ENCODE measurements at places on chromosomes 1 and 21. TPM values are rescaled to one million over a fixed set of nuclear protein-coding genes. Genes with fewer than 3 reads are reported as not detected.
A peak's percentile ranks its signal among the peaks of the same experiment; 100 is the strongest.

- H3K27ac ChIP-seq = 0 out of 2 replicates have a peak overlapping the region, but pooled peaks have one; percentile 23
- peaks cover 56% of the 10 kb centered on the region for H3K4me1 ChIP-seq
- no peak for DNase-seq
- no peaks in the 10 kb centered on the region for H3K27me3 ChIP-seq
- peaks cover 35% of the 10 kb centered on the region for H3K36me3 ChIP-seq
Measured at GRCh38 chr1:225876900-225877510, 5.2 kb downstream of the TMEM63A start.

DNA sequence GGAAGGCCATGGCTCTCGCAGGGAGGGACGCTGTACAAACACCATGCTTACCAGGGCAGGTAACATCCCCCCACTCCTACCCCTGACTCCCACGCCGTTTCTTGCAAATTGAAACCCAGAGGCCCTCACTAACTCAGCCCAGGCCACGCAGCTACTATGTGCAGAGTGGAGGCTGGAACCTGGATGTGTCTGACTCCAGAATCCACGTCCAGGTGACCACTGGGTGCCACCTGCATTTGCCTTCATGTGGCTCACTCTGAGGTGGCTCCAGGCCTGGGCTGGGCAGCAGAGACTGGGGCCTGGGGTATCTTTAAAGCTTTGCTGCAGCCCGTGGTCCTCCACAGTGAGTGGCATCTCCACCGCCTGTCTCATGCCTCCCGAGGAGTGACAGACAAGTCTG is 29.6 kb upstream of the AJAP1 start:
- DNase-seq = no peak
- peaks cover 66% of the 10 kb centered on the region for H3K36me3 ChIP-seq
- H3K27me3 ChIP-seq = peaks cover 5% of the 10 kb centered on the region
- no peak overlapping the region for H3K27ac ChIP-seq
- no peak overlapping the region for H3K4me3 ChIP-seq
- H3K4me1 ChIP-seq = no peaks in the 10 kb centered on the region

- DNase-seq = no peak
- no peak overlapping the region for H3K27ac ChIP-seq
- H3K27me3 ChIP-seq = no peaks in the 10 kb centered on the region
- H3K4me3 ChIP-seq = no peak overlapping the region
- H3K4me1 ChIP-seq = peaks cover 20% of the 10 kb centered on the region
Measured at GRCh38 chr1:53503433-53504217, 44.4 kb downstream of the DMRTB1 start.

DNA sequence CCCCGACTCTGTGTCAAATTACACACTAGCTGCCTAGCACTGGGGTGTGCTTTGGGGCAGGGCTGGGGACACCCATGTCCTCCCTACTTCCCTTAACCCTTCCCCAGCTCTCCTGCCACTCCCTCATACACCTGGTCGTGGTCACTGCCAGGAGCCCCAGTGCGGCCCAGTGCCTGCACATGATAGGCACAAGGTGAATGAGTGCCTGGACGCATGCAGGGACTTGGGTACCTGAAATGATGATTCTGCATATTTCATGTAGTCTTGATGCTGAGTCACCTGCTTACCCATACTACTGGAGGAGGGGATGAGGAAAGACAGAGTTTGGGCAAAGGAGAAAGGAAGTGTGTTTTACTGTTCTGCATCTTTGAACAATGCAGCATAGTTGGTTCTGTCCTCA is 1.5 kb upstream of the VANGL2 start:
- H3K4me3 ChIP-seq = peak overlapping the region; percentile 18
- no peaks in the 10 kb centered on the region for H3K36me3 ChIP-seq
- H3K4me1 ChIP-seq = peaks cover 41% of the 10 kb centered on the region
- no peak for DNase-seq
- peak overlapping the region; percentile 17 for H3K27ac ChIP-seq

DNA sequence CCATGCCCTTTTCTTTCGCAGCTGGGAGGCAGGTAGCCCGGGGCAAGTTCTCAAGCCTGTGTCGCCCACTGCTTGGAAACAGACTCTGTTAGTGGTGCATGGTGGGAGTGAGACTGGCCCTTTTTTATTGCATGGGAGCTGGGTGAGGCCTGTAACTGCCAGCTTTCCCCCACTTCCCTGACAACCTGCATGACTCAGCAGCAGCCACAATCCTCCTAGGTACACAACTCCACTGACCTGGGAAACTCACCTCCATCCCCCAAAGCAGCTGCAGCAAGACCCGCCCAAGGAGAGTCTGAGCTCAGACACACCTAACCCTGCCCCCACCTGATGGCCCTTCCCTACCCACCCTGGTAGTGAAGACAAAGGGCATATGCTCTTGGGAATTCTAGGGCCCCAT is 25.8 kb downstream of the PIGP start:
- H3K4me3 ChIP-seq = no peak overlapping the region
- H3K4me1 ChIP-seq = peaks cover 31% of the 10 kb centered on the region
- DNase-seq = no peak
- peaks cover 89% of the 10 kb centered on the region for H3K27me3 ChIP-seq
- no peaks in the 10 kb centered on the region for H3K36me3 ChIP-seq

HES3 gene
- total RNA-seq = 78.3 TPM

GRCh38 chr1:205927247-205927646 is 16.0 kb downstream of the SLC26A9 start:
- H3K27me3 ChIP-seq = no peaks in the 10 kb centered on the region
- no peak overlapping the region for H3K4me3 ChIP-seq
- DNase-seq = no peak
- H3K27ac ChIP-seq = no peak overlapping the region
- no peaks in the 10 kb centered on the region for H3K36me3 ChIP-seq

ABCA4 gene
- 0.16 TPM for total RNA-seq

DNA sequence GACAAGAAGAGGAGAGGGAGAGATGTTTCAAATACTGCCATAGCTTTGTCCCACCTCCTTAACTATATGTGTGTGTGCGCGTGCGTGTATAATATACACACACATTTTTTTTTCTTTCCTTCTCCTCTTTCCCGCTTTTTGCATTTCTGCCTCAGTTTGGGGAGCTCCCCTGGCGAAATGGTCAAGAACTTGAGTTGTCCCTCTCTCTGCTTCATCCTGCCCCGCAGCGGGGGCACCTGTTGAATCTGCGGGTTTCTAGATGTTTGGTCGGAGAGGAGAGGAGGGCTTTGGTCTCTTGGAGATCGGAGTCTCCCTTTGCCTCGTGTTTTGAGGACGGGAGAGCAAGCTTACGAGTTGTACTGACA is 504 bp downstream of the SCCPDH start:
- peaks cover 7% of the 10 kb centered on the region for H3K4me1 ChIP-seq
- peak; percentile 14 for DNase-seq
- H3K36me3 ChIP-seq = peaks cover 39% of the 10 kb centered on the region
- H3K27me3 ChIP-seq = peaks cover 37% of the 10 kb centered on the region
- H3K27ac ChIP-seq = no peak overlapping the region

DNA sequence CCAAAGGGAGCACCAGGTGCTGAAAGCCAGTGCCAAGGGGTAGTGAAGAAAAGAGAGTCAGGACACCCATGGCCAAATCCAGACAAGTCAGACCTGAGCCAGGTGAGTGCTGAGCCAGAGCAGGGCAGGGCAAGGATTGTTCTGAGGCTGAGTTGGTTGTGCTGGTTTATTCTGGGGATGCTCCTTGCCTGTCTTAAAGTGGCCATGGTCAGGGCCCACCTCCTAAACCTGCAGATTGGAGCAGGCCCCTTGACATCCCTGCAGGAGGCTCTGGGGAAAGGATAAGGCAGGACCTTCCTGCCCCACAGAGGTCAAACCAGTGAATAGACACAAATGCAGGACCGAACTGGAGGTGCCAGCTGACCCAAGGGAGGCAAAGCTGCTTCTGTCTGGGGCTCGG is 138.4 kb downstream of the HIVEP3 start:
- H3K27ac ChIP-seq = no peak overlapping the region
- H3K4me3 ChIP-seq = no peak overlapping the region
- H3K27me3 ChIP-seq = peaks cover 2% of the 10 kb centered on the region
- DNase-seq = no peak
- no peaks in the 10 kb centered on the region for H3K36me3 ChIP-seq

DNA sequence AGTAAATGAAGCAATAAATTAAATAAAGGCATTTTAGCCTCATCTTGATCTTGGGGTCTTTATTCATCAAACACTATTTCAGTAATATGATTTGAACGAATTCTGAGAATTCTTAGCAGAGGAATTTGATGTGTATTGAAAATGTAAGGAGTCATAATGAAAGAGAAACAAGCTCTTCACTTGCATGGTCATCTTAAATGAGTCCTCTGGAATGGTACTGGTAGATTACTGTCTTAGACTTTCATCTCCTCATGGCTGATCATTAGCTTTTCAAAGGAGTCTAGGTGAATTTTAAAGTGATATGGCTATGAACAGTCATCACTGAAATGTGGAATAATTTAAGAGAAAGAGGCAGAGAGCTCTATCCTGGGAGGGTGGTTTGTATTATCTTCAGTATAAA is 30.0 kb downstream of the PRRC2C start:
- no peak overlapping the region for H3K27ac ChIP-seq
- peaks cover 46% of the 10 kb centered on the region for H3K36me3 ChIP-seq
- DNase-seq = no peak
- H3K4me1 ChIP-seq = peaks cover 4% of the 10 kb centered on the region

GRCh38 chr1:8415526-8416278 is 97.8 kb downstream of the SLC45A1 start:
- no peaks in the 10 kb centered on the region for H3K27me3 ChIP-seq
- peak overlapping the region; percentile 10 for H3K27ac ChIP-seq
- peaks cover 9% of the 10 kb centered on the region for H3K36me3 ChIP-seq
- H3K4me3 ChIP-seq = no peak overlapping the region
- H3K4me1 ChIP-seq = peaks cover 35% of the 10 kb centered on the region
- DNase-seq = no peak

ELAPOR1 gene
- total RNA-seq = 1.1 TPM

DNA sequence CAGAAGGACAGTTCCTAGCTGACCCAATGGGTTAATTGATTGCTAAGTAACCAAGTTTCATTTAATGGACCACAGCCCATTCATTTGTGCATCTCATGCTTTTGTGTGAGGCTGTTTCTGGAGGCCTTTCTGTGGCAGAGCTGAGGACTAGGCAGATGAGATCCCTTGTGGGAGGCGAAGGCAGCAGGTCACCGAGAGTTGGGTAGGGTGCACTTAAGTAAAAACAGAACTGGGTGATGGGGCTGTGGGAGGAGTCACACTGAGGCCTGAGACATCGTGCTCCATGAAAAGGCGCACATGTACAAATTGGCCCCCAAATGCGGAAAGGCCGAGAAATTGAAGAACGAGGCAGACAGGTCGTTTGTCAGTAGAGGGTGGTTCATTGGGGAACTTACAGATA is 60.9 kb downstream of the S100B start:
- peak overlapping the region; percentile 48 for H3K27ac ChIP-seq
- H3K27me3 ChIP-seq = no peaks in the 10 kb centered on the region
- no peak for DNase-seq
- no peak overlapping the region for H3K4me3 ChIP-seq

- peaks cover 11% of the 10 kb centered on the region for H3K27me3 ChIP-seq
- H3K4me3 ChIP-seq = no peak overlapping the region
- no peaks in the 10 kb centered on the region for H3K4me1 ChIP-seq
- H3K27ac ChIP-seq = no peak overlapping the region
Measured at GRCh38 chr1:50231209-50231608, 122.5 kb downstream of the ELAVL4 start.

GRCh38 chr1:241485554-241485992 is 34.0 kb downstream of the FH start:
- H3K4me1 ChIP-seq = no peaks in the 10 kb centered on the region
- DNase-seq = no peak
- no peak overlapping the region for H3K4me3 ChIP-seq
- no peak overlapping the region for H3K27ac ChIP-seq
- H3K27me3 ChIP-seq = no peaks in the 10 kb centered on the region

DNA sequence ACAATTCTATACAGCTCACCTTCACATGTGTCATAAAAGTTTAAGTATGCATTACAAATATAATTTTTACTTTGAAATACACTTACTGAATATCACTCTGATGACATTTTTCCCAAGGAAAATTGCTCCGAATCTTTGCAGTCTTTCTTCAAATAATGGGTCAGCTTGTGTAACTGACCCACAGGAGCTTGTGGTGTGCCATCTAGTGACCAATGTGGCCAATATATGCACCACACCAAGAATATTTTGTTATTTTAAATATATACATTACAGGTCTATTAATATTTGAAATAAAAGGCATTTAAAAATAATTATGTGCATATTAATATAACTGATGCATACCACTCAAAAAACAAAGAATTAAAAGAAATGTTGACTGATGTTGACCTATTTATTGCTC is 271.4 kb downstream of the TBX15 start:
- 0 out of 2 replicates have a peak, but pooled peaks cover 4% of the 10 kb centered on the region for H3K36me3 ChIP-seq
- no peaks in the 10 kb centered on the region for H3K4me1 ChIP-seq
- 0 out of 2 replicates have a peak, but pooled peaks cover 3% of the 10 kb centered on the region for H3K27me3 ChIP-seq
- no peak for DNase-seq

DNA sequence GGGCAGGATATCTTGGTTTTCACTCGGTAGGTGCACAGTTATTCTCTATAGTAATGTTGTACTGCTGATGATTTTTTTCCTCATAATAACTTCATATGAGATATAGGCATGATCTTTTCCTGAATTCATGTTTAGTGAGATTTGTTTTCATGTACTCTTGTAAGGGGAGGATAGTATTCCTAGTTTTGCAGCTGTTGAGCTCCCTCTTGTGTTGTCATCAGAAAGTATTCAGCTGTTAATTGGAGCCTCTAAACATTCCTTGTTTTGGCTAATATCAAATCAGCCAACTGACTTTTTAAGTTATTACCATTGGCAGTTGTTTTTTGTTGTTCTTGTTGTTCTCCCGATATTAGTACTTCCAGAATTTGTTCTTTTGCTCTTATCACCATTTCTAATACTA is 24.4 kb downstream of the OR10R2 start:
- DNase-seq = no peak
- H3K36me3 ChIP-seq = peaks cover 2% of the 10 kb centered on the region
- no peak overlapping the region for H3K4me3 ChIP-seq
- H3K27me3 ChIP-seq = no peaks in the 10 kb centered on the region

DNA sequence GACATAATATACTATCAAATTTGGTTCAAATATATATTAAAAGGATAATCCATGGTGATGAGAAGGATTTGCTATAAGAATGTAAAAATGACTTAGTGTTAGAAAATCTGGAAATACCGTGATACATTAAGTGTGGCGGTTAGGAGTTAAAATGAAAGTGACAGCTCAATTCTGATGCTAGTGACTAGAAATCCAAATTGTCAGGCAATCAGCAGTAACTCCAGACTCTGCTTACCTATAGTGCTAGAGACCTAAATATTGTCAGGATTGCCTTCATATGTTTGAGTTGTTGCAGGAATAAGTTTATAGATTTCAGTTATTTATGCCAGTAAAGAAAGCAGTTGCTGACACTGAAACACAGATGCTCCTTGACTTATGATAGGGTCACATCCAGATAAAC is 737.4 kb downstream of the MRPL39 start:
- no peaks in the 10 kb centered on the region for H3K4me1 ChIP-seq
- no peak for DNase-seq
- H3K27me3 ChIP-seq = 0 out of 2 replicates have a peak, but pooled peaks cover 3% of the 10 kb centered on the region
- H3K4me3 ChIP-seq = no peak overlapping the region
- H3K36me3 ChIP-seq = peaks cover 16% of the 10 kb centered on the region
